ENCODE measurements at places on chromosomes 7 and 10. TPM values are rescaled to one million over a fixed set of nuclear protein-coding genes. Genes with fewer than 3 reads are reported as not detected.

EEF1AKMT2 gene
- total RNA-seq, result 11.9 TPM

MYOZ1 gene
- total RNA-seq, result 0.17 TPM

CARD11 gene
- total RNA-seq, result 0.26 TPM

PAX4 gene
- total RNA-seq, result not detected

NPTX2 gene
- total RNA-seq, result 52.5 TPM

DNA sequence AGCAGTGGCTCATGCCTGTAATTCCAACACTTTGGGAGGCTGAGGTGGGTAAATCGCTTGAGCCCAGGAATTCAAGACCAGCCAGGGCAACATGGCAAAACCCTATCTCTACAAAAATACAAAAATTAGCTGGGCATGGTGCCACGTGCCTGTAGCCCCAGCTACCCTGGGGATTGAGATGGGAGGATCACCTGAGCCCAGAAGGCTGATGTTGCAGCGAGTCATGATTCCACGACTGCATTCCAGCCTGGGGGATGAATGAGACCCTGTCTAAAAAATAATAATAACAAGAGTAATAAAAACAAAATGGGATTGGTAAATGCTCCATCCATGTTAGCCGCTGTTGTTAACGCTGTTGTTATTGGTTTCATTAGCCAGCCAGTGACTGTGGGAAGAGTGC, 1.3 kb upstream of the HKDC1 start:
- DNase-seq, result no peak

DNA sequence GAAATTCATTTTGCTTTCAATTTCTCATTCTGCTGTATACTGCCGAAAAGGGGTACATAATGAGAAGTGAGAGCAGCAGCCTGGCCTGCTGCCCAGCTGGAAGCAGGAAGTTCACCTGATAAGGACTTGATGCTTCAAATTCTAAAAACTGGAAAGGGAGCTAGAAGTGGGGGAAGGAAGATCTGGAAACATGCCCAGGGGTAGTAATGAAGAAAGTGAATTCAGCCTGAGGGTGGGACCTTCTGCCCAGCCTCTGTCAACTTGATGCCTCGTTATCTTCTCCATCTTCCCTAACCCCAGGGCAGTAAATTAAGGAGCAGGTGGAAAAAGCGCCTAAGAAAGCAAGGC, 69.4 kb downstream of the ARMH3 start:
- no peak for DNase-seq

GRCh38 chr10:95305606-95306317, 15.0 kb upstream of the PDLIM1 start:
- no peak for DNase-seq

- DNase-seq, result no peak
Observed at GRCh38 chr10:97567891-97568290, 4.7 kb upstream of the ANKRD2 start.

GRCh38 chr7:38796626-38797501, 112.1 kb downstream of the VPS41 start:
- DNase-seq, result no peak

- DNase-seq, result peak; percentile 94
Observed at GRCh38 chr10:126041804-126042231, 145.5 kb downstream of the FANK1 start.

- no peak for DNase-seq
Observed at GRCh38 chr10:66799474-66799873, 126.4 kb upstream of the LRRTM3 start.

GRCh38 chr7:112225006-112225405, 18.5 kb downstream of the ZNF277 start:
- no peak for DNase-seq

DNA sequence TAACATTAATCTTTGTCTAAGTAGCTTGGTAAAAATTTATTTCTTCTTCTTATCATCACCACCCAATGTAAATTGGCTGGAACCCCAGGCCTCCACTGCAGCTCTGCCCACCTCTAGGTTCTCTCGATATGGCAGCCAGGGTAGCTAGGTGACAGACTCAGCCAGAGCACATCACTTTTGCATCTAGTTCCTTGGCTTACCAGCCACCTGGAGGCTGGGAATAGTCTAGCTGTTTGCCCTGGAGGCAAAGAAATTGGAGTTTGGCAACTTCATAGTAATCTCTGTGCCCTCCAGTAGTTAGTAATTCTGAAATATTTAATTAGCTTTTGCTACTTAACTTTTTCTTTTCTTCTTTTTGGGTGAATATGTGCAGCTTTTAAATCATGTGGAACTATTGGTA, 9.4 kb downstream of the IFRD1 start:
- DNase-seq, result no peak
